ENCODE measurements at places on chromosomes 16 and 17.
A peak's percentile ranks its signal among the peaks of the same experiment; 100 is the strongest.

- peak; percentile 41 for DNase-seq
Measured at GRCh38 chr17:21242026-21242697, 11.0 kb downstream of the NATD1 start.

- DNase-seq, result no peak
Measured at GRCh38 chr17:14121952-14122351, 52.6 kb downstream of the COX10 start.

- peak; percentile 95 for DNase-seq
Measured at GRCh38 chr16:20806168-20807050, at the start of the genes ERI2 and REXO5. Gene ERI2, minus strand, starts transcription at chr16:20806472. Its CDS starts 42 bp downstream, at chr16:20806430. Gene REXO5, plus strand, starts transcription at chr16:20806527. Its CDS starts 427 bp downstream, at chr16:20806954.

- no peak for DNase-seq
Measured at GRCh38 chr16:63442246-63442645, 1406.0 kb upstream of the CDH8 start.

GRCh38 chr17:63439687-63440086 lies 6.4 kb downstream of the CYB561 start:
- peak; percentile 67 for DNase-seq
